ENCODE measurements at places on chromosomes 16 and 17.

GRCh38 chr17:38579934-38580333 is 25.8 kb downstream of the SRCIN1 start:
- peak; percentile 58 for DNase-seq

DNA sequence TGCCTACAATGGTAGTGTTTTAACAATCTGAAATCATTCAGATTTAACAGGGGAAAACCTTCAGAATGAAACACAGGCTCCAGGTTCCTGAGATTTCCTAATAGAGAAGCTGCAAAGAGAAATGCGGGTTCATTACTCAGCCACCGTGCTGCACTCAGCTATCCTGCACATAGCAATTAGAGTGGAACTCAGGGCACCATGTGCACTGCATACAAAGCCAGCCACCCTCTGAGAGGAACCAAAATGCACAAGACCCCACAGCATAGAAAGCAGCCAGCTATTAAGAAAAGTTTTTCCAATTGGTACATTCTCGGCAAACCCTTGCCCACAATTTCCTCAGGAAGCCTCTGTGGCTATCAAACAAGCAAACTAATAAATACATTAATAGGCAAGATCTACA is 37.4 kb downstream of the TOM1L2 start:
- DNase-seq: no peak

- DNase-seq: peak; percentile 43
These were observed 1.0 kb downstream of the ZNRF1 start for GRCh38 chr16:74999609-75000480.

DNA sequence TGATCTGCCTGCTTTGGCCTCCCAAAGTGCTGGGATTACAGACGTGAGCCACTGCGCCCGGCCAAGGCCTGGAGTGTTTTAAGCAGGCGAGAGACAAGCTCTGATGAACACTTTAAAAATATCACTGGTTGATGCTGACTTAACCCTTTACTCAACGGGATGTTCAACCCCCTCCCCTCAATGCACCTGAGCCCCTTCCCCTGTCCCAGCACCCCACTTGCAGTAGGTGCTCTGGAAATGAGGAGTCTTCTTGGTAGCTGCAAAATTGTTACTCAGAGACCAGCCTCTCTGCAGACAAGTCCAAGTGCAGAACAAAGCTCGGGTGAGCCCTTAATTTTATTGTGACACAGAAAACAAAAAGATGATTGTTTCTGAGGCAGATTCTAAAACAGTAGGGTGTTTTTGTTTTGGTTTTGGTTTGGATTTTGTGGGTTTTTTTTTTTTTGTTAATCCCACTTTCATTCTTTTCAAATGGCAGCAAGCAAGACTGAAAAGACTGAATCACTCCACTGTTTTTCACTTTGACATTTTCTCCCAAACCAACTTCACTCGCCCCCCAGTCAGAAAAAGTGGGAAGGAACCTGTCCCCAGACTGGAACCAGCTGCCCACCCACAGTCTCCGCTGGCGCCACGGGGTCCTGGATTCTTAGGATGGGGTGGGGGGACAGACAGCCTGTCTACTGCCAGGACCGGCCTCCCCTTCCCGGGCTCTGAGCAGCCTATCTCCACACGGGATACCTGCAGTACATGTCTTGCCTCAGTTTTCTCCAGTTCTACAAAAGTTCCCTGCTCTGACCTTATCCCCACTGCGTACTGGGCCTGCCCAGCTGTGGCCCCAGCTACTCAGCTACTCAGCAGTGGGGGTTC is 5.2 kb upstream of the PLLP start:
- DNase-seq: no peak

DNA sequence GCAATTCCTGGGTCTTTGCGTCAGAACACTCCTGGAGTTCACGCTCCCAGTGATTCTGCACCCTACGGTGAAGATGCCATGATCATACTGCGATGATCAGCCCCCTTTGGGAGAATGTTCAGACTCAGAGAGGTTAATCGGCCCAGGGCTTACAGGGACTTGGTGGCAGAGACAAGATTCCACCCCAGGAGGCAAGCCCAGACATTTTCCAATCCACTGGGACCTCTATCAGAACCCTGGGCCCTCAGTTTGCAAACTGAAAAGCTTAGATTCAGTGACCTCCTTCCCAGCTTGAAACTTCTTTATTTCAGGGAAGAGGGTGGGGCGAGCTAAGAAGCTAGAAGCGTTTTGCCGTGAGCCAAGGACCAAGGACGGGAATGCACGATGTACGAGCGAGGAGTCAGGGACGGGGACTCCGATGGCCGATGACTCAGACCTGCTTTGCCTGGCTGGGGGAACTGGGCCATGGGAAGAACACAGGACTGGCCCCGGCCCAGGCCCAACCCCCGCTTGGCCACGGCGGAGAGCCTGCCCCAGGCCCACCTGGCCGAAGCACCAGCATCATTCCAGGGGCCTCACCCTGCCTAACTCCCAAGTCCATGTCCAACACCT is 34.7 kb downstream of the SOCS3 start:
- peak; percentile 64 for DNase-seq

DNA sequence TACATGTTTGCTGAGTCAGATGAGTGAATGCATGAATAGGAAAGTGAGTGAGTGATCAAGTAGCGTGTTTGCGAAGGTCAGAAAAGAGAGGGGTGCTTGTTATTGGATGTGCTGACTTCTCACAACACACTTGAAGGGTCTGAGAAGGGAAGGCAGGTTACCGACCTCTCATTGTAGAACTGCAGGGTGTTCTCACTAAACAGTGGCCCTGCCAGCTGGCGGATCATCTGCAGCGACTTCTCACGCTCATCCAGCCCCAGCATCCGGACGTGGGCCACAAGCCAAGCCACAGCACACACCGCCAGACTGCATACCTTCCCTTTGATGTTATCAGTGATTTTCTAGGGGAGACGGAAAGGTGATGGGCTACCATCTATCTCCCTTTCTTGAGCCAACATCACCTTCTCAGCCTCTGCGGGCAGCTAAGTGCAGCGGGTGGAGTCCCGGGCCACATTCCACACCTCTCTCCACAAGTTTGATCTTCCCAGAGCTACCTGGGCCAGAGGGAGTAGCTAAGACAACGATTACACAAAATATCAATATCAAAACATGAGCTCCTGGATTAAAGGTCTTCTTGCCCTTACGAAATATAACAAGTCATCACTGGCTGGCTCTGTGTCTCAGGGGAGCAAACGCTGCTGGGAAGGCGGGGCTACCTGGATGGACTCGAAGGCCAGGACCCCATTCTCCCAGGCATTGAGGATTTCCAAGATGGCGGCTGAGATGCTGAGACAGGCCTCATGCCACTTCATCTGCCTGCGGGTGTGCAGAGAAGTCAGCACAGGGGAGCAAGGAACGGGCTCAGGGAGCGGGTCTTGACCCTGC is 11.0 kb downstream of the CSF3 start:
- DNase-seq: peak; percentile 87

DNA sequence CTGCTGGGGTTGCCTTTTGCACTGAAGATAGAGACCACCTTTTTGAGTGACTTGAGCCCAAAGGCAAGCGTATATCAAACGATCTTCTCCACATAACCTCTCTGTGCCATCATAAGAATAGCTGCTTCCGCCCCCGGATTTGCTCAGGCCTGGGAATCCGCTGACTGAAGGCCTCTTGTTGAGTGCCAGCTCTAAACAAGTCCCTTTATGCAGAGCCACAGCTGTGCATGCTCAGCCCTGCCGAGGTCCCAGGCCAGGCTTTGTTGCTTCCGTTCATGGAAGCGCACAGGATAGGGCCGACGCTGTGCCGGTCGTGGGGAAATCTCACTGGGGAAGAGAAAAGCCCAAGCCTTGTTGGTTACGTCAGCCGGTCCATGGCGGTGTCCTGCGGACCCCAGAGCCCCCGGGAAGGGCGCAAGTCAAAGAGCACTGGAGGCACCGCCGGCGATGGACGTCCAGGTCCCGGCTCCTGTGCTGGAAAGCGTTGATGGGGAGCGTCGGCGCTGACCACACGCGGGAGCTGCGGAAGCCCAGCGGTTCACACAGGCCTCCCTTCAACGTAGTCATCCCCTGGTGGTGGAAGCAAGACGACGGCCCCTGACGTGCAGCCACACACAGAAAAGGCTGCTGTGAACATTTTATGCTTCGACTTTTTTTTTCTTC is 23.5 kb upstream of the RPL13 start:
- DNase-seq: no peak

DNA sequence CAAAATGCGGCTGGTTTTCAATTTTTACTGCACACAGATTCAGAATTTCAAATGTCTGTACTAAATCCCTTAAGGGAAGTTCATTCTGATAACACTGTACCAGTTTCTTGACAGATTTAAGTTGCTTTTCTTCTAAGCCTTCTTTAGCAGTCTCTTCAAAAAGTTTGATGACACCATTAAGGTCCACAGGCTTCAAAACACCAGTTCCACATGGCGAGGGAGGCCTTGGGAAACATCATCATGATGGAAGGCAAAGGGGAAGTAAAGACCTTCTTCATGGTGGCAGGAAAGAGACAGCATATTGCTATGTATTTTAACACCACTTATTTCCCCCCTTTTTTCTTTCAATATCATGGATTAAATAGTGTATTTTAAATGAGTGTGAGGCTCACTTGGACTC is 24.5 kb downstream of the NLRC5 start:
- no peak for DNase-seq

DNA sequence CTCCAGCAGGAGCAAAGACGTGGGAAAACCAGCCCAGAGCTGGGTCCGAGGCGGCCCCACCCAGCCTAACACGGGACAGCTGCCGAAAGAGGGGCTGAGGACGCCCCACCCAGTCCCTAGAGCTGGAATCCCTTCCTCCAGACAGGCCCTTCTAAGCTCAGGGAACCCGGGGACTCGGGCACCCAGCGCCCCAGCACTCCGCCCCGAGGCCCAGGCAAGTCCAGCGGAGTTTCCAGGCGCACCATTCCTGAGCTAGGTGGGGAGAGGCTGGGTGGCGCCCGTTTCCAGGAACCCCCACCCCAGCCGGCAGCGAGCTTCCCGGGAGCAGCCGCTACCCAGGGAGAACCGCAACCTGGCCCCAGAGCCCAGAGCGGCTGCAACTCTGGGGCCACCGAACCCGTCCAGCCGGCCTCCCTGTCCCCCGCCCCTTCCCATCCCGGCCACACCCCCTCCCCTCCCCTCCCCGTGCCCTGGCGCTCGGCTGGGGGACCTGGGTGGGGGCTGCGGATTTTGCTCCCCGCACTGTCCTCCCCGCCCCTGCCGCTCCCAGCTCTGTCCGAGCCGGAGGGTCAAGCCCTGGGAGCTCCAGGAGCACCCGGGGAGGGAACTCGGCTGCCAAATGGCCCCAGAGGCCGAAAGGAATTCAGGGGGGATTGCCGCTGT is 536 bp downstream of the TMC6 start:
- DNase-seq: no peak

- DNase-seq: peak; percentile 79
These were observed 10.9 kb downstream of the HAPSTR1 start for GRCh38 chr16:9102379-9102778.

DNA sequence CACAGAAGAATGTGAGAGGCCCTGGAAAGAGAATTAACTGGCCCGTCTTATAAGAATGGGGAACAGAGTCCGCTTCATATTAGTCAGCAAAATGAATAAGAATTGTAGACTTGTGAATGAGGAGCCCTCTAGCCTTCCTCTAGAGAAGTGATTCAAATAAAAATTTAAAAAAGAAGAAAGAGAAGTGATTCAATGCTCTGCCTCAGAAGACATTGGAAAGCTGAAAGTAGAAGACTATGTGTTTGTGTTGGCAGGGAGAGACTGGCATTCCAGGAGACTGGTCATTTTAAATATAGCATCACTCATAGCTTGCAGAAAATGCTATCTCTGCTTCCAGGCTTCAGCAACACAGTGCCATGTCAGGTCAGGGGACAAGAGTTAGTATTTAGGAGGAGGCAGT is 190.6 kb upstream of the HS3ST3A1 start:
- peak; percentile 47 for DNase-seq

- peak; percentile 91 for DNase-seq
These were observed 368.2 kb downstream of the SLC39A11 start for GRCh38 chr17:72724267-72724666.

- no peak for DNase-seq
These were observed 143.2 kb downstream of the ITFG1 start for GRCh38 chr16:47317465-47318240.

- no peak for DNase-seq
These were observed 5.4 kb upstream of the FSCN2 start for GRCh38 chr17:81522491-81523401.

DNA sequence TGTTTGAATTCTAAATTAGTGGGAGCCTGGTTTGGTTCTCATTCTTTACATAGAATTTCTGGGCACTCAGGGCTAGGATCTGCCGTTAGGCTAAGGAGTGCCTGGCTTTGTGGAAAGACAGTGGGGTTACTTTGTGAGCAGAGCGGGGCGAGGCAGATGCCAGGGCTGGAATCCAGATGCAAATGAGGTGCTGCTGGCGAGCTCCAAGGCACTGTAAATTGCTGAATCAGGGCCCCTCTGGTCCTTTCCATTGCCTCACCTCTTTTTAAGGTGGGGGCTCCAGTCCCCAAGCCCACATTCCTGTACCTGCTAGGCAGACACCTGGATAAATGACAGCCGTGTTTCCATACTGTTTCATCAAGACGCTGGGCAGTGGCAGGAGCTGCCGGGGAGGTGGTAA is 33.8 kb downstream of the PIPOX start:
- DNase-seq: no peak

DNA sequence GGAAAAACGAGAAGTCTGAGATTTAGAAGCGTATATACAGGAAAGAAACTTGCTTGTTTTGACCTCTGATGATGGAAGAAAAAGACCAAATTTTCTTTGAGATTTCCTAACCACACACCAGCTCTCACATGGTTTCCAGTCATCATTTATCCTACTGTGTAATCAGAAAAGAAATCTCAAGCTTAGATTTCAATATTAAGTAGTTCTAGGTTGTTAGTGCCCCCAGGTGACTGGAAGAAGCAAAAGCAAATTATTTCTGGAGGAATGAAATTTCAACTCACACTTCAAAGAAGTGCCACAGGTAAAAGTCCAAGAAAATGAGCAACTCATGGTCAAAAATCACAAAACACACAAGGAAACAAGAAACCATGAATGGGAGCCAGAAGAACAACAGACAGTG is 51.8 kb upstream of the KDM6B start:
- peak; percentile 25 for DNase-seq

DNA sequence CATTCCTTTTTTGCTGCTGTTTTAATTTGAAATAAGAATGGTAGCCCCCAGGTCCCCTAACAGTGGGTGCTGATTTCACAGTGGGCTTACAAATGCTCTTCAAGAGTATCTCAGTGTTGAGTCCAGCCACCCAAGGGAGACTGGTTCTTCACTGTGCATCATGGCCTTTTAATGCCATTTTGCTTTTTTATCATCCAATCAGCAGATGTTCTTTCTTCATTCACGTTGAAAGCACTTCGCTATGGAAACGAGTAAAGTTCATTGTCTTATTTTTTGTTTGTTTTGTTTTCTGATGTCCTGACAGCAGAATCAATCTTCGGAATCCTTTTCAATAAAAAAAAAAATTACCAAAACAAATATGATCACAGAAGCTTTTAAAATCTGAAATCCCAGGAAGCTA is 429.0 kb downstream of the MAF start:
- DNase-seq: no peak

Data from RPMI7951 (cell line).